ENCODE measurements at places on chromosomes 12 and 14. TPM values are rescaled to one million over a fixed set of nuclear protein-coding genes. Genes with fewer than 3 reads are reported as not detected.

TMED10 gene
- total RNA-seq = 239 TPM

AQP6 gene
- total RNA-seq = not detected

TRAF3 gene
- 21.4 TPM for total RNA-seq

SLC6A15 gene
- 24.5 TPM for total RNA-seq

COQ5 gene
- 50.4 TPM for total RNA-seq

HVCN1 gene
- total RNA-seq = not detected

B4GALNT3 gene
- total RNA-seq = 0.27 TPM

PARP11 gene
- total RNA-seq = 2.7 TPM

NOC4L gene
- 29.5 TPM for total RNA-seq

DAD1 gene
- total RNA-seq = 280 TPM

CSRP2 gene
- 16.9 TPM for total RNA-seq

TMPRSS12 gene
- total RNA-seq = not detected

GRCh38 chr12:92162079-92162478 lies 16.4 kb upstream of the BTG1 start:
- no peak for DNase-seq

GRCh38 chr12:50620109-50620977 lies 115.6 kb downstream of the DIP2B start:
- peak; percentile 91 for DNase-seq

DNA sequence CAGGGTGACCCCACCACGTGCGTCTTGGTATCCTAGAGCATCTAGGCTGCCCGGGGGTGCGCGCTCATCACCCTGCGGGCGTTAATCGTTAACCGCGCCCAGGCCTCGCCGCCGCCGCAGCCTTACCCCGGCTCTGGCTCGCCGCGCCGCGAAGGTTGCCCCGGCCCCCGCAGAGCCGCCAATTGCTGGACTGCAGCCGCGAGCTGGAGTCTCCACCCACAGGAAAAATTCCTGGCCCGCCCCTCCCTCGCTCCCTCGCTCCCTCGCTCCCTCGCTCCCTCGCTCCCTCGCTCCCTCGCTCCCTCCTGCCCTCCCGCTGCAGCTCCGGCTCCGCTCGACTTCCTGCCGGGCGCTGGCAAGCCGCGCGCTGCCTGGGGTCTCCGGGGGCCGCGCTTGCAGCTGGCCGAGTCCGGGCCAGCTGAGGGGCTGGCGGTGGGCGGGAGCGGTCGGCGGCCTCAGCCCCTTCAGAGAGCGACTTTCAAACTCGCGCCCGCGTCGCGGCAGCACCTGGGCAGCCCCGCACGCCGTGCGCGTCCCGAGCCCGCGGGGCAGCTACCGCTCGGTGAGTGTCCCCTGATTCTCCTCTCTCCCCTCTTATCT lies at the start of gene PLEKHG3:
PLEKHG3 (plus strand) TSS at position 282 of the 600 bp plus-strand sequence. CDS start 23,208 bp downstream, outside the sequence.
- peak; percentile 77 for DNase-seq

DNA sequence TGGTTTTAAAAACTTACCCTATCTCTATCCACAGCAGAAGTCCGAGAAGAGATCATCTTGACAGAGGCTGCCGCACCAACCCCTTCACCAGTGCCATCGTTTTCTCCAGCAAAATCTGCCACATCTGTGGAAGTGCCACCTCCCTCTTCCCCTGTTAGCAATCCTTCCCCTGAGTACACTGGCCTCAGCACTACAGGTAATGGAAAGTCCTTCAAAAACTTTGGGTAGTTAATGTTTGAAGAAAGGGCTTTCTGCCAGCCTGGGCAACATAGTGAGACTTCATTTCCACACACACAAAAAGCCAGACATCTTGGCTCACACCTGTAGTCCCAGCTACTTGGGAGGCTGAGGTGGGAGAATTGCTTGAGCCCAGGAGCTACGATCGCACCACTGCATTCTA lies 41.6 kb upstream of the RIC8B start:
- DNase-seq = no peak

GRCh38 chr14:92668276-92668973 lies 80.0 kb downstream of the LGMN start:
- DNase-seq = no peak

GRCh38 chr12:129675947-129676346 lies 227.9 kb downstream of the TMEM132D start:
- no peak for DNase-seq

DNA sequence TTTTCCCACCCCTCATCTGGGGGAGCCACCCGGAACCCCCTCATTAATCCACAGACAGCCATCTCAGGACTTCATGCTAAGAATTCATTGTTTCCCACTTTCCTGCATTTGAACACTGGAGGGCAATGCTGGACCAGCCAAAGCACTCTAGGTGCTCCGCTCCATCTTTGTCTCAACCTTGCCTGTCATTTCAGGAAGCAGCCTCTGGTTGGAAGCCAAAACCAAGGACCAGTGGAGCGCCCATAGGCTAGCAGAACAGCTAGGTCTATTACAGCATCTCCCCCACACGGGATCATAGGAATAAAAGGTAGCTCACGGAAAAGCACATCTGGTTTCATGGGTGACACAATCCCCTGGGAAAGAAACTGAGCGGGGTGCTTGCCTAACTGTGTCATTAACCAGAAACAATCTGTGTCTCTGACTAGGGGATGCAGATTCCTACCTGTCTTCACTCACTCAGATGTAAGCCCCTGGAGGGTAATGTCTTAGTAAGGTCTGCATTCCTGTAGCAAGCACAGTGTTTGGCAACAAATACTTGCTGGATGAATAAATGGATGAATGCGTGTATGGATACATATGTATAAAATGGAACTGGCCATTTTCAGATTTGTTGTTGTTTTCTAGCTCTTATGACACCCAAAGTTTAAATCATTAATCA lies 197.0 kb downstream of the DAD1 start:
- DNase-seq = peak; percentile 85

GRCh38 chr12:31322801-31323207 lies 3.1 kb downstream of the SINHCAF start:
- peak; percentile 87 for DNase-seq

GRCh38 chr12:126198966-126199692 lies 1133.9 kb downstream of the AACS start:
- peak; percentile 9 for DNase-seq

- DNase-seq = no peak
These were observed 11.2 kb downstream of the DIO2 start for GRCh38 chr14:80200093-80200492.

DNA sequence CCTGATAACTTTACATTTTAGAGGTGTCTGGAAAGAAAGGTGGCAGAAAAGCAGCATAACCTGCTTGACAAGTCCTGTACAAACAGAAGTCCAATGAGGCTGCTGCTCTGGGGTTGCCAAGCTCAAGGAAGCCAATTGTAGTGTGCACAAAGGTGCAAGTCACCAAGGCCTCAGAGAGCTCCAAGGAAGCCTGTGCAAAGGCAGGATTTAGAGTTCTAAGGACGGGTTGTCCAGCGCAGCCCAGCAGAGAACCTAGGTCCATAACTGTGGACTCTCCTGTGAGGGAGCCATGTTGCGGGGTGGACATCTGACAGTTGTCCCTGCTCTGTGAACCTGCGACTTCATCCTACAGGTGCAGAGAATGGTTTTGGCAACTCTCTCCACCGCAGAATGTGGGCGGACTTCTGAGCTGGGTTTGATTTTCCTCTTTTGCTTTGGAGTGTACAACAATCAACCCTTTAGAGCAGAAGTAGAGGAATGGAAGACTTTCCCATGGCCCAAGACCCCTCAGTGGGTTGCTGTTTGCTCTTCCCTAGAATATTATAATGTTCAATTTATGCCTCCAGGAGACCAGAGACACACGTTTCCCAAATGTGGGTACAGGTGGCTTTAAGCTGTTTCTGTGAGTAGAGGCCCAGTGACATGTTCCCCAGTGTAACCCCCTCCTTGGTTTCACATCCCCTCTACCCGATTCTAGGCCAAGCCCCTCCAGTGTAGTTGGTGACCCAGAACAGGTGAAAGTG lies 81.0 kb downstream of the ETV6 start:
- DNase-seq = no peak

DNA sequence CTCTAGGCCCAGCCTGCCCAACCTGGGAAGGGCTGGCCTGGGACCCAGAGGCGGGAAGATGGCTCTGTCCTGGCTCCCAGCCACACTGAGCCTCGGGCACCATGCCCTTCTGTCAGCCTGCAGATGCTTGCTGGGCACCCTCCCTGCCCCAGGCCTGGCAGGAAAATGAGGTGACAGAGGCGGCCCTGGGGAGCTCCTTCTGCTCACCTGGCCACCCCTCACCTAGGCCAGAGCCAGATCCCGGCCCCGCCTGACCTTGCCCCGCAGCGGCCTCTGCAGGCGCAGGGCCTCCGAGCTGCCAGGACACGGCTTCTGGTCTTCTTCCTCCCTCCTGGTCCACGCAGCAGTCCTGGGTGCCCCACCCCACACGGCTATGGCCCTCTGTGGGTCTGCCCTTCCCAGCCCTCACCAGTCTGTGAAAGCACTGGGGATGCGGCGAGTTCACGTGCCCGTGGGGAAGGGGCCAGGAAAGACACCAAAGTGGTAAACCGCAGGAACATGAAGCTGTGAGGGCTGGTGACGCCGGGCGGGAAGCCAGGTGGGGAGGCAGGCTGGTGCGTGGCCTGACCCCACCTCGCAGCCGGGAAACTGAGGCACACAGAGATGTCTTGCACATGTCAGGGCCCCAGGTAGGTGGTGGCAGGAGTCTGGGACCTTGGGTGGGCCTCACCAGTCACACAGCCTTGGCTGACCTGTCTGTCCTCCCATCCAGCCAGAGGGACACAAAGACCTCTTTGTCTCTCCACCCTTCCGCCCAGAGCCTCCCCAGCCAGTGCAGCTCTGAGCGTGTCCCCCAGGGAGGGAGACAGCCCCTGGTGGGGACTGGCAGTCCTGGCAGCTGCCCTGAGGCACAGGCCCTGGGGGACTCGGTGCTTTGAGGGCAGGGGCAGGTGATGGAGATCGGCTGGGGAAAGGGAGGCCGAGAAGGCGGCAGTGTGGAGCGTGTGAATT lies 12.8 kb downstream of the BAG5 start:
- no peak for DNase-seq

- peak; percentile 52 for DNase-seq
These were observed 1.2 kb upstream of the AP1G2 start for GRCh38 chr14:23568600-23569331.

DNA sequence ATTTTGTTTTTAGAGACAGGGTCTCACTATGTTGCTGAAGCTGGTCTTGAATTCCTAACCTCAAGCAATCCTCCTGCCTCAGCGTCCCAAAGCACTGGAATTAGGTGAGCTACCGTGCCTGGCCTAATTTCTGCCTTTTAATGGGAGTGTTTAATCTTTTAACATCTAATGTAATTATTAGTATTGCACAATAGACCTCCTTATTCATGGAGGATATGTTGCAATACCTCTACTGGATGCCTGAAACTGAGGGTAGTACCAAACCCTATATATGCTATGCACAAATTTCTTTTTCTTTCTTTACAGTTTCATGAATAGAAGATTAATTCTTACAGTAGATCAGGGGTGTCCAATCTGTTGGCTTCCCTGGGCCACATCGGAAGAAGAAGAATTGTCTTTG lies 47.8 kb downstream of the MYRFL start:
- no peak for DNase-seq

DNA sequence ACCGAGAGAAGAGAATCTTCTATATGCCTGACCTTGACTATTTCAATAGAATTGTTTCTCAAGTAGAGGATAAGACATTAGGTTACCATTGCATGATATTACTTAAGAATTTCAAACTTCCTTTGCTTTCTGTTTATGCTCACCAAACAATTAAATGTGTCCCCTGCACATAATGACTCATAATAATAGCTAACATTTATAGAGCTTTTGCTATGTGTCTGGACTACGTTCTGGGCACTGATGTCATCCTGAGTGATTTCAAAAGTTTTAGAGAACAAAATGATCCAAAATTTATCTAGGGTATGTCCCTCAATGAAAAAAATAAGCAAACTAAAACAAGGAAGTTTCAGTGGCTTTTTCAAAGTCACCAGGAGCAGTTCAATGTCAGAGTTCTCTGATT lies 38.8 kb downstream of the SLC15A5 start:
- DNase-seq = no peak

DNA sequence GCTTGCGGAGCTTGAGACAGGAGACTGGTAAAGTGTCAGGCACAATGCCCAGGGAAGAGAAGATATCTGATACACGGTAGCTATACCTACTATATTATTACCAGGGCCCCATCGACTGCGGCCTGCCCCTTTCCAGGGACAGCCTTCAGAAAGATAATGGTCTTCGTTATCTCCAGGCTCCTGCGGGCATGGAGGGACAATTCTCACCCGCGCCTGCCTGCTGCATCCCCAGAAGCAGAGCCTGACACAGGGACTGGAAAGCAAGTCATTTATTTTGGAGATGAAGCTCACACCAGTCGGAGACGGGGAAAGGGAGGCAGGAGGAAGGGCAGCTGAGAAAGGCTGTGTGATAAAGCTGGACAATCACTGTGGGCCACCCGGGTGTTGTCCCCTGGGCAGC lies 67.9 kb upstream of the FAM222A start:
- no peak for DNase-seq

GRCh38 chr14:94377866-94378470 lies 10.4 kb downstream of the SERPINA1 start:
- DNase-seq = no peak

DNA sequence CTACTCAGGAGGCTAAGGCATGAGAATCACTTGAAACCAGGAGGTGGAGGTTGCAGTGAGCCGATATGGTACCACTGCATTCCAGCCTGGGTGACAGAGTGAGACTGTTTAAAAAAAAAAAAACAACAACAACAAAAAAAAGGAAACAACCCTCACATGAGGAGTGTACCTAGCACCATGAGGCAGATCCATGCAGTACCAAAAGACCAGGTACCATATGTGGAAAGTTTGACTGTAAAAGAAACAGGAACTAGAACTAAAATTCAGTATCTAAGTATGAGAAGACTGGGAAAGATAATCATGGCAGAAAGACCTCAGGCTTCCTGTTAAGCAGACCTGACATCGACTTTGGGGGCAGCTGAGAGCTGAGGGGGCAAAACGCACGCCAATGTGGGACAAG lies 55.1 kb downstream of the TRAFD1 start:
- DNase-seq = no peak

- no peak for DNase-seq
These were observed 113.6 kb upstream of the BTG1 start for GRCh38 chr12:92259291-92259690.

DNA sequence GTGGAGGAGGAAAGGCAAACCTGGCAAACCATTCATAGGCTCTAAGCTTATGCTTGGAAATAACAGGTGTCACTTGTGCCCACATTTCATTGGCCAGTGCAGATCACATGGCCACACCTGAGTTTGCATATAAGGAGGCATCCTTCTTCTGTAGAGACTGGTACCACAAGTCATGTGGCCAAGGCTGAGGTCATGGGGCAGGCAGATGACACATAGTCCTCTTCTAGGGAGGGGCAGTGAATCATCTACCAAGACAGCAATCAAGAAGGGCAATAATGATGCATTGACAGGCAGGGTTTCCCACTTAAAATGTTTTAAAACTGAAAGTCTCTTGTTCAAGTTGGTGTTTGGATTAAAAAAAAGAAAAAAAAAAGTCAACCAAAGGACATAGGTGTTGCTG lies 77.3 kb downstream of the DAAM1 start:
- peak; percentile 85 for DNase-seq

GRCh38 chr12:103875666-103876065 lies 34.6 kb upstream of the NT5DC3 start:
- no peak for DNase-seq

GRCh38 chr12:23750923-23751322 lies 198.5 kb downstream of the SOX5 start:
- no peak for DNase-seq

Measured in HT1080 (cell line).